Tibial nerve (tissue), 4 donors: ENCODE measurements at places on chromosomes 7 and 10.

GRCh38 chr7:99195867-99196266 lies 12.0 kb downstream of the KPNA7 start:
- DNase-seq = no peak

- no peak for DNase-seq
Measured at GRCh38 chr10:29802171-29802570, 167.4 kb upstream of the SVIL start.

- DNase-seq = no peak
Measured at GRCh38 chr7:77382532-77382931, 33.6 kb downstream of the GSAP start.

- no peak for DNase-seq
Measured at GRCh38 chr7:45650404-45651394, 76.5 kb downstream of the ADCY1 start.

DNA sequence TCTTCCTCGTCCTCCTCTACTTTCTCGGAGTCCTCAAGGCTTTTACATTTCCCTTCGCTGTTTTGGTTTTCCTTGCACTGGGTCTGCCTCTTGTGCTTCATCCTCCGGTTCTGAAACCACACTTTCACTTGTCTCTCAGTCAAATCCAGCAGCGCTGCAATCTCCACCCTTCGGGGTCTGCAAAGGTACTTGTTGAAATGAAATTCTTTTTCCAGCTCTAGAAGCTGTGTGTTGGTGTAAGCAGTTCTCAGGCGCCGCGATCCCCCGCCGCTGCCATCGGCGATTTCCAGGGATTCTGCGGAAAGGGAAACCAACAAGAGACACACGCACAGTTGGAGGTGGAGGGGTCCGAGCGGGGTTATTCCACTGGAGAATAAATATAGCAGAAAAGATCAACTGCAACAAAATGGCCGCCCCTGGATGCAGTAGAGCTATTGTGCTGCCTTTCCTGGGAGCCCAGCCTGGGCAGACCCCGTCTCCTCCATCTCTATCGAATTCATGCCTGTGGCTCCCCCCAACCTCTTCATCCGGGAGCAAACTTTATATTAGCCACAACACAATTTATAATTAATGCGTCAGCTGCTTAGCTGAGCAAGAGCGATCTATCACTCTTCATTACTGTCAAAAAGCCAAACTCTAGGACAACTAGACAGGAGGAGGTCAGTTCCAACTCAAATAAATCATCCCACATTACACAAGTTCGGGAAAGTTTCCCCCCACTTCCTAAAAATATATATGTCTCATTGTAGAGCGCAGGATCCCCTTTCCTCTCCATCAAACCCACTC lies 1.1 kb downstream of the HOXA2 start:
- DNase-seq = no peak

GRCh38 chr7:2169923-2170575 lies 62.7 kb downstream of the MAD1L1 start:
- DNase-seq = no peak

DNA sequence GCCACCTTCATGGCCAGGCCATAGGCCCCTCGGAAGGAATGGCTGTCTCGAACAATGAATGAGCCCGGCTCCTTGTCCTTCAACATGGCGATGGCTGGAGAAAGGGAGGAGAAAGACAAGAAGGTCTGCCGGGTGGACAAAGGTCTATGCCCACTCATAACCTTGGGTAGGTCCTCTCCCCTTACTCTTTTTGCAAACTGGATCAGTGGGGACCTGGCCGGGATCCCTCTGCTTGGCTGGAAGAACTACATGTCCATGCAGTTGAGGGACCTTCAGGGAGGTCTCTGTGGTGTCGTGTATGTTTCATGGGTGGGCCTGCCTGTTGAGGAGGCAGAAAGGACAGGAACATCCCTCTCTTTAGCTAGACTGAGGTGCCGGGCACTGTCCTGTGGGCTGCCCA lies 284.8 kb downstream of the TNS3 start:
- no peak for DNase-seq

GRCh38 chr7:69670701-69671100 lies 72.4 kb downstream of the AUTS2 start:
- no peak for DNase-seq

DNA sequence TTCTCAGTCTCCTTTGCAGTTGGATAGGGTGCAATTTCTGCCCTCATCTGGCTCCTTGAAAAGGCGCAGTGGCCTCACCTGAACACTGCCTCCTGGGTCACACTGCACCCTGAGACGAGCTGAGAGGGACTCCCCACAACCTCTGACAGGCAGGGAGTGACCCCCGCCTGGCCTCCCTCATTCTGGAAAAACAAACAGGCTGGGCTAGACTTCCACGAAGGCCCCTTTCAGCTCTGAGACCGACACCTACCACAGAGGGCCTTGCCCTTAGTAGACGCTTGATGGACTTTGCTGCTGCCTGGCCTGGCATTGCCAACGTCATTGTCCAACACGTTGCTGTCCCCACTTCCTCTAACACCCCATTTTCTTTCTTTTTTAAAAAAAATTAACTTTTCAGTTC lies 8.6 kb downstream of the FAM241B start:
- DNase-seq = no peak

DNA sequence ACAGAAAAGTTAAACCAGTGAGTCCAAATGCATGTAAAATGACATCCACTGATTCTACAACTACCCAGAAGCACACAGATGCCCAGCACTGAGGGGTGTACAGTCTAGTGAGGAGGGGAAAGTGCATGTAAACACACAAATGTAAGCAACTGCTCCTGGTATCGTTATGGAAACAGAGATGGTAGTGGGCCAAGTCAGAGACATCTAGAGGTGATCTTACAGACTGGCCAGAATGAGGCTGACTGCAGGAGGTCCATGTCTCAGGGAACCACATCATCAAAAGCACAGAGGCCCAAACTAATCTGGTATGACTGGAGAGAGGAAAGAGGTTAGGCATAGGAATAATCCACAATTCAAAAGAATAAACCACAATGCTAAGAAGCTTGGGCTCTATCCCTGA lies 176.5 kb downstream of the SRPK2 start:
- no peak for DNase-seq

DNA sequence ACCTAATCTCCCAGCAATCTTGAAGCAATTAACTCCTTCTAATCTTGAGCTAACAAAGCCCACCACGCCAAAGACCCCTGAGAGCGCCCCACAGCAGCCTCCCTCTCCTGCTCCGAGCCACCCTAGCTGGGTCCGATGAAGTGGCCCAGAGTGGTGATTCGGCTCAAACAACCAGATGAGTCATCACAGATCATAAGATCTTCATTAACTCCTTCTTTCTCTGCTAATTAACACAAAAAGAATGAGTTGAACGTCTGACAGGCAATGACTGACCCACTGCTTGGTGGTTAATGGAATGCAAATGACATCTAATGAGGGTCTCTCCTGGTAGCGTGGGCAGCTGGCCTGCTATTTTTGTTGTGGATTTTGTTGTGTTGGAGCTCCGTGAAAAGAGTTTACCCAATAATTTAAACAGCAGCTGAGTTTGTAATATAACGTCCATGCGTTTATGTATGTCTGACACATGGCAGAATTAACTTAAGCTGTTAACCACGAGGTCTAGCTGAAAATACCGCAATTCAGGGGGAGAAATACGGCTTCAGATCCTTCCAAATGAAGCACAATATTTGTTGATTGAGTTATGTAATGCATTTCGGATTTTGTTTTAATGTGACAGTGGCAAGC lies 161.4 kb downstream of the RAB11FIP2 start:
- DNase-seq = no peak

- no peak for DNase-seq
Measured at GRCh38 chr7:149496642-149497391, 792 bp downstream of the ZNF746 start.

GRCh38 chr10:78602201-78602932 lies 466.4 kb upstream of the ZMIZ1 start:
- DNase-seq = no peak

DNA sequence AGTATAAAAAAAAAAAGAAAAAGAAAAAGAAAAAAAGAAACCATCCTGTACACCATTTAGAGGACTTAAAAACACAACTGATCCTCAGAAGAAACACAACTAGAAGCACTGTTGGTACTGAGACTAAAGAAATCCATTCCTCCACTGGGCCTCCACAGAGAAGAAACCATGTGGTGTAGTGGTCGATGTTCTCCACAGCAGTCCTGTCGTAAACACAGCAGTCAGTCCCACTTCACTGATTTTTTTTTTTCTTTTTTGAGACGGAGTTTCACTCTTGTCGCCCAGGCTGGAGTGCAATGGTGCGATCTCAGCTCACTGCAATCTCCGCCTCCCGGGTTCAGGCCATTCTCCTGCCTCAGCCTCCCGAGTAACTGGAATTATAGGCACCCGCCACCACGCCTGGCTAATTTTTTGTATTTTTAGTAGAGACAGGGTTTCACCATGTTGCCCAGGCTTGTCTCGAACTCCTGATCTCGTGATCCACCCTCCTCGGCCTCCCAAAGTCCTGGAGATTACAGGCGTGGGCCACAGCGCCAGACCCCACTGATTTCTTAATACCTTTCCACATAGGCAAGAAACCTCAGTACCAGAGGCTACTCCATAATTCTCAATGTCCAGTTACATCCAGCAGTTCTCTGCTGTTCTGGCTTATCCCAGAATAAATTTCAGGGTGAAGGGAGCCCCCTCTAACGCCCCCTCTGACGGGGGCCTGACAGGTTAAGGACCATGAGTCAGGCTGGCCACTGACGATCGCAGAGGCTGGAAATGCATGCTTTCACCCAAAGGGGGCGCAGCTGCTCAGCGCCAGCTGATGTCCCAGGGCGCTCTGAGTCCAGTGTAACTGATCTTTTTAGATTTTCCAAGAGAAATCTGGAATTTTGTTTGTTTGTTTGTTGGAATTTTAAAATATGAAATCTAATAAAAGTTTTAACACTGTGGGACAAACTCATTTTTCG lies 24.8 kb upstream of the FFAR4 start:
- peak; percentile 45 for DNase-seq

DNA sequence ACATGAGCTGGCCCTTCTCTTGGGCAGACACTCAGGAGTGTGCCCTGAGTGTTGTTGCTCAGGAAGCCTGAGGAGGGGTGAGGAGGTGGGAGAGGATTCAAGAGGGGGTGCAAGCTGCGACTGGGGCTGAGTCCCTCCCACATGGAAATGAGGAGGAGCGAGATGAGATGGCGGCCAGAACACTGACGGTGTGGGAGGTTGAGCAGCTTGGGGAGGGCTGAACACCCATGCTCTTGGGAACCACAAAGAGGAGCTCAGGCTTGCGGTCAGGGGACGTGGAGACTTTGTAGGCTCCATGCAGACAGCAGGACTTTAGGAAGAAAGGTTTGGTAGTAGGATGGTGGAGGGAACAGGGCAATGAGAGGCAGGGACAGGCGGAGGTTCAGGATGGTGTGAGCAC lies 163.2 kb upstream of the SHH start:
- DNase-seq = no peak

DNA sequence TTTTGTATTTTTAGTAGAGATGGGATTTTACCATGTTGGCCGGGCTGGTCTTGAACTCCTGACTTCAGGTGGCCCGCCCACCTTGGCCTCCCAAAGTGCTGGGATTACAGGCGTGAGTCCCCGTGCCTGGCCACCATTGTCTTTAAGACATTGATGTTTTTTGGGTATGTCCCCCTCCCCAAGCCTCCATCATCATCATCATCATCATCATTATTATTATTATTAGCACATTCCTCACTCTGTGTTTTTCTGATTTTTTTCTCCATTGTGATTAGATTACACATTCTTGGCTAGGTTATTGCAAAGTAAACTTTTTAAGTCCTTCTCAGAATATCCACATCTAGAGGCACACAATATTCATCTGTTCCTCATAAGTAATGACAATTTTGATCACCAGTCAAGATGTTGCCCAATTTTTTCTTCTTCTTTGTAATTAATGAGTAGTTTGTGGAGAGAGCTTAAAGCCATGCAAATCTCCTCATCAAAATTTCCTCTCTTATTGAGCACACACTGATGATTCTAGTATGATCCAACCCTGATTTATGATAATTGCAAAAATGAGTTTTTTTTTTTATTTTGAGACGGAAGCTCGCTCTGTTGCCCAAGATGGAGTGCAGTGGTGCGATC lies 47.5 kb downstream of the EPC1 start:
- no peak for DNase-seq

DNA sequence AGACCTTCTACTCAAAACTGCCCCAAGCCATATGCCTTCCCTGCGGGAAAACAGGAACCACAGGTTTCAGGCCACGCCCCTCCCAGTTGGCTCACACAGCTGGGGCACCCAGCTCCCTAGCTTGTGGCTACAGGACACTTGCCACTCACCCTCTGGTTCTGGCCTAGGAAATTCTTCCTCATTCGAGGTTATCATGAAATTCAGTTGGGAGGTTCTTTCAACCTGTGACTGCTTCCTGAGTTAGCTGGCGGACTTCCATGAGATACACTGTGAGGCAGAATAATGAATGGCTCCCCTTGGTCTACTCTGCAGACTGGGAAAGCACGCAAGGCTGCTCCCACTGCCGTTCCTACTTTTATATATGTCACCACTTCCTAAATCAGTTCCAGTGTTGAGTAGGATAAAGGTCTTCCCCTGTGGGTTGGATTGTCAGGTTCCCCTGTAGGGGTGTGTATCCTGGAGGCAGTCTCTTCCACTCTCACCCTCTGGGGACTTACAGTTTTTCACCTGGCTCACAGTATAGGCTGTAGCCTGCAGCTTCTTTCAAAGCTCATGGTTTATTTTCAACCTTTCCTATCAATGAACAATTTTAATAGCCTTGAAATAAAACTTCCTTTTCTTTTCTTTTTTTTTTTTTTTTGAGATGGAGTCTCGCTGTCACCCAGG lies 37.0 kb downstream of the GPR22 start:
- no peak for DNase-seq

DNA sequence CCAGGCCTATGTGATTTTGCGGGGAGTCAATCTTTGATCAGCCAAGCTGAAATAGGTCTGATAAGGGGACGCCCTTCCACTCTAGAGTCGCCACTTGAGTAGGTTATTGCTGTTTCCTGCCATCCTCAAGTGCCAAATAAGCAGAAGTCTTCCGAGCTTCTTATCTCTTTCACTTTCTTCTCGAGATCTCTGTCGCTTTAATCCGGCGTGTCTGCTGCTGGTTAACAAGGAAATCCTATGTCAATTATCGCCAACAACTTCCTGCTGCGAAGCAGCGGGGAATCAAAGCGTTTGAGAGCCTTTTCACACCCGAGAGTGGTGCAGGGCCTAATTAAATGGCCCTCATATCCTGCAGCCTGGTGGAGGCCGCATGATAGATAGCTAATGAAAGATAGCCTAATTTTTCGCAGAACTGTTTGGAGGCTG lies 215.9 kb downstream of the RAB11FIP2 start:
- DNase-seq = no peak

DNA sequence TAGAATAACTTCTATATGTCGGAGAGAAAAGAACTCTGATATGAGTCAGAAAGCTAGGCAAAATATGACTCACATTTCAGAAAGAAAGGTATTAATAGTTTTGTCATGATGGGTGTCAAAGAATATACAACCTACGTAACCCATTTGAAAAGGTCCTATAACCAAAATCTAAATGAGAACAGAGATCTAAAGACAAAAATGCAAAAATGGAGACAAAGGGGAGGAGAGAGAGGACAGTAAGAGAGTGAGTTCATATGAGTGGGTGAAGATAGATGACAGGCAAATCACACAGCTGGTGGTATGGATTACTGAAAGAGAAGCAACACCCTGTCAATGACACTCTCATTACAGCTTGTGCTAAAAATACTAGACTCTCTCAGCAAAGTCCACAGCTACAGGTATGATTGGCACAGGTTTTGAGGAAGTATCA lies 25.6 kb downstream of the ANKMY2 start:
- DNase-seq = no peak

GRCh38 chr10:70927189-70927943 lies 39.0 kb upstream of the PCBD1 start:
- no peak for DNase-seq
